Fibroblast of the conjunctiva (primary cell): ENCODE measurements at places on chromosomes 16 and 17.

- DNase-seq = peak; percentile 75
Measured at GRCh38 chr17:927611-928461, 51.7 kb downstream of the NXN start.

- DNase-seq = no peak
Measured at GRCh38 chr16:11986521-11987057, 10.1 kb downstream of the SNX29 start.

DNA sequence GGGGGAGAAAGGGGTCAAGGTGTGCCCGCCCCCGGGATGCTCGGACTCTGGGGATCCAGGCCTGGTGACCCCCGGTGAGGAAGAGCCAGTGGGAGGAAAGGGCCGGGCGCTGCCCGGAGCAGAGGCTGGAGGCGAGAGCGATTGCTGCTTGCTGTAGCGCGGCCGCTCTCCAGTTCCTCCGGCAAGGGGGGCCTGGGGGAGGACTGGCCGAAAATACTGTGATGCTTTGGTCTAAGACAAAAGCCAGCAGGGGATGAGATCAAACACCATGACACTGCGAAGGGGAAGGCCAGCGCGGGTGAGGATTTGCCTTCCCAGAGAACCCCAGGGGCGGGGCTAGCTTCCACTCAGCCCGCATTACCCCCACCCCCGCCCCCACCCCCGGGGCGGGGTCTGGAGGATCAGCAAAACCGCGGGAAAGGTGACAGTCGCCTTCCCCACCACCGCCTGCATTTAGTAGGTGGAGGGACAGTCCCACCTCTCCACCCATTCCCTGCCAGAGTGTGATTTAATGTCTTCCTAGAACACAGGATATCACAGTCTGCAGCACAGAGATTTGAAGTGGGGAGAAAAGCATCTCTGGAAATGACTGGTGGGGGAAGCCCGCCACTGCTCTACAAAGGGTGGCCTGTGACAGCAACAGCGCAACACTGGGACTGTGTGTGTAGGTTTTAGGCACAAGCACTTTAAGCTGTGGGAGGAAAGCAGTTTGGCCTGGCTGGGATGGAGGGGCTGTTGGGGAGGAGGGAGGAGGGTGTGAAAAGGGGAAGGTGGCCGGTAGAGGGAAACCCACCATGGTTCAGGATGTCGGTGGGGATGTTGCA is 25.7 kb downstream of the MRC2 start:
- no peak for DNase-seq

DNA sequence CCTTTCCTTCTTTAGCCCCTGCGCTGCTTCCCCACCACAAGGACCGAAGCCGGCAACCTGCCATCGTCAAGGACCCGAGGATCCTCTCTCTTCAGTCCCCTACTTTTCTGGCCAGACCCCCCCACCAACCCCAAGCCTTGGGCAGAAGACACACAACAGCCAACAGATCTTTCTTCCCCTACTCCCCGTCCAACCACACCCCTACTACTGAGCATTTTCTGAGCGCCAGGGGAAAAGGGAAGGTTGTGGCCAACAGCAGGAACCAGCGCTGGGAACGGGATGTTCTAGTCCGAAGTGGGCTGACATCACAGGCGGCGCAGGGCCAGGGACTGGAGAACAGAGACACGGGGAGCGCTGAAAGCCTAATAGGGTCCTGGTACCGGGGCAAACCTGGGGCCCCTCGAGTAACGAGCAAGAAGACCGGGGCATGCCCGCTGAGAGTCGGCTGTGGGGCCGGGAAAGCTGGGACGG is 528 bp downstream of the PER1 start:
- DNase-seq = peak; percentile 81

DNA sequence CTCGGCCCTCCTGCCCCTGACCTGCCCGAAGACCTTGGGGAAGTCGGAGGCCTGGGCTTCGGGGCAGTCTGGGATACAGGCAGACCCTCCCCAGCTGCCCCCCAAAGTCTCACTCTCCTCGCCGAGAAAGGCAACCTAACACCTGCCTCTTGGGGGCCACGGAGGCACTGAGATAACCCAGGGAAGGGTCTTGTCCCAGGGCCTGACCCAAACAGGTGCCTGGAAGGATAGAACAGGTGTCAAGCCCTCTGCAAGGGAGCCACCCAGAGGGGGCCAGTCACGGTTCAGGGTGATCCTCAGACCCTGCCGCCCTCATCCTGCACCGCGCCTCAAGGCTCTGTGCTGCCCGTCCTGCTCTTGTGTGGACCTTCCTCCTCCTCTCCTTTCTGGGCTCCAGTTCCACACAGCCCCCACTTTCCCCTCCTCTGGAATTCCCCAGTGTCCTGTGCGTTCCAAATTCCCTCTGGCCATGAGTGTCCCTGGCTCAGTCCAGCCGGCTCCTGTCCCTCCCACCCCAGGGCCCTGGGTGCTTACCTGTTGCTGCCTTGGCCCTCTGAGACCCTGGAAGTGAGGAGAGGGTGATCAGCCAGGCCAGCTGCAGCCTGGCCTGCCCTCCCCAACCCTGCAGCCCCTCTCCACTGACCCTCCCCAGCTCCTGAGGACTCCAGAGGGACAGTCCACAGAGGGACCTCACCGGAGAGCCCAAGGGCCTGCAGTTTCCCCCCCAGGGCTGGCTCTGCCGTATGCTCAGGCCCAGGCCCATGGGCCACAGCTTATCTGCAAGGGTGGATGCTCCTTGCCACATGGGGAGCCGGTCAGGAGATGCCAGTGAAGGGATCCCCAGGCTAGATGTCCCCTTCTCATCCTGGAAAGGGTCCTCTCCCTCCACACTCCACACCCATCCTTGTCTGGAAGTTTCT is 3.8 kb downstream of the PRSS27 start:
- DNase-seq = no peak

GRCh38 chr17:40111221-40112128 is 10.3 kb upstream of the MSL1 start:
- peak; percentile 81 for DNase-seq

DNA sequence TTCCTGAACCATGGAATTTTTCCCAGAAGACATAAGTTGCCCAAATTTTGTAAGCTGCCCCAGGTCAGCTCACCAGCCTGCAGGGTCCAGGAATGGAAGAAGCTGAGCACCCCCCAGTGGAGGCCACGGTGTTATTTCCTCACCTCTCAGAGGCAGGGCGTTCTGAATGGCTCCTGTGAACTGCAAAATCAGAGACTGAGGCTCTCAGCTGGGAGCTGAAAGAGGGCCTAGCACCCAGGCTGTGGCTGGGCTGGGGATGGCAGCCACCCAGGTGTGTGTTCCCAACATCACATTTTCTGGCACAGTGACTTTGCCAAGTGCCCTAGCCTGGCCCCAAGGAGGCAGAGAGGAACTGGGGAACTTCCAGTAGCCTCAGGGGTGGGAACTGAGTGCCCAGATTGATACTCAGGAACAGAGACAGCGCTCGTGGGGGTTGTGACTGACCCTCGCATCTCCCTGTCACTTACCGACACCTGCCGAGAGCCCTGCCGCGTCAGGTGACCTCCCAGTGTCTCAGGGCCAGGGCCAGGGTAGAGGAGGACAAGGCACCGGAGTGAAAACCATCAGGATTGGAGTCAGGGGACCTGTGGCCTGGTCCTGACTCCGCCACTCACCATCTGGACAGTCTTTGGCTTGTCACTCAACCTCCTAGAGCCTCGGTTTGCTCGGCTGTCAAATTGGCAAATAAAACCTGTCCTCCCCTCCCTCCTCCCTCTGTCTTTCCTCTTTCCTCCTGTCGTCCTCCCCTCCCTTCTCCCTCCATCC is 11.3 kb downstream of the CACNG4 start:
- no peak for DNase-seq

DNA sequence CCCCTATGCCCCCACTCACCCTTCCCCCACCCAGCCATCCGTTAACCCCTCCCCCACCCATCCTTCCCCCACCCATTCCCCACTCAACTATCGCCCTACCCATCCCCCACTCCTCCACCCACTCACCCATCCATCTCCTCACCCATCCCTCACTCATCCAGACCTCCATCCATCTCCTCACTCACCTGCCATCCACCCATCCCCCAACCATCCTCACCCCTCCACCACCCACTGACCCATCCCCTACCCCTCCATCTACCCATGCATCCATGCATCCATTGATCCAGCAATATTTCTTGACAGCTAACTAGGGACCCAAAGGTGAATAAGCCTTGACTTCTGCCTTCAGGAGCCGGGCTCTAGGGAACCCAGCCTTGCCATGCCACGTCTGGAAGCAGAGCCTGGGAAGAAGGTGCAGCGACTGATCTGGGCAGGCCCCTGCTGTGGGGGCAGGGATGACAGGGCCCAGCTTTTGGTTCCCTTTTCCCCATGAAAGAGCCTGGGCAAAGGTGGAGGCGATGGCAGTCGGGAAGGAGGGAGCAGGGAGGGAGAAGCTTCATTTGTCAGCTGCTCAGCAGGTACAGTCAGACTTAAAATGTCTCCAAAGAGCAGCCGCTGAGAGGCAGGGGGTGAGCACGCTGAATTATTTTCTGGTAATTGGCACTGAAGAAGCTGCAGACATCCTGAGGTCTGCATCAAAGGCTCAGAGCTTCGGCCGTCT is 23.1 kb upstream of the DOC2B start:
- DNase-seq = no peak
